ENCODE measurements at places on chromosomes 1 and 21. TPM values are rescaled to one million over a fixed set of nuclear protein-coding genes. Genes with fewer than 3 reads are reported as not detected.

DNA sequence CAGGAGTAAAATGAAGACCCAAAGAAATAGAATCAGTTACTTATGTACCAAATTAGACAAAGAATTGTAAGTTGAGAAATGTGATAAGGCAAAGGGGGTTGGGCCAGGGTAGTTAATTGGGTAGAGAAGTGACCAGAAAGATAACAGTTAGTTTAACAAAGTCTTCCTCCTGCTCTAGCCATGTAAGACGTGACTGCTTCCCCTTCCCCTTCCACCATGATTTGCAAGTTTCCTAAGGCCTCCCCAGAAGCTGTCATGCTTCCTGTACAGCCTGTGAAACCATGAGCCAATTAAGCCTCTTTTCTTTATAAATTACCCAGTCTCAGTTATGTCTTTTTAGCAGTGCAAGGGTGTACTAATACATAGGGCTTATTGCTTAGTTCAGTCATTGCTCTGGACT, 142.0 kb upstream of the PDE4B start:
- no peaks in the 10 kb centered on the region for H3K4me1 ChIP-seq
- no peak overlapping the region for H3K27ac ChIP-seq
- no peak for DNase-seq
- no peak overlapping the region for H3K4me3 ChIP-seq
- no peaks in the 10 kb centered on the region for H3K36me3 ChIP-seq

LRRC71 gene
- not detected for total RNA-seq

DNA sequence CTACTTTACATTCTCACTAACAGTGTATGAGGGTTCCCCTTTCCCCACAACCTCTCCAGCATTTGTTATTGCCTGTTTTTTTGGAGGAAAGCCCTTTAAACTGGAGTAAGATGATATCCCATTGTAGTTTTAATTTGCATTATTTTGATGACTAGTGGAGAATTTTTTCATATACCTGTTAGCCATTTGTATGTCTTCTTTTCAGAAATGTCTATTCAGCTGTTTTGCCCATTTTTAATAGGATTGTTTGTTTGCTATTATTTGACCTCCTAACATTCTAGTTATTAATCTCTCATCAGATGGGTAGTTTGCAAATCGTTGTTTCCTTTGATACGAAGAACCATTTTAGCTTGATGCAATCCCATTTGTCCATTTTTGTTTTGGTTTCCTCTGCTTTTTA, 165.0 kb downstream of the GLUL start:
- peaks cover 13% of the 10 kb centered on the region for H3K4me1 ChIP-seq
- H3K4me3 ChIP-seq: no peak overlapping the region
- no peaks in the 10 kb centered on the region for H3K27me3 ChIP-seq
- DNase-seq: no peak
- H3K27ac ChIP-seq: no peak overlapping the region

DNA sequence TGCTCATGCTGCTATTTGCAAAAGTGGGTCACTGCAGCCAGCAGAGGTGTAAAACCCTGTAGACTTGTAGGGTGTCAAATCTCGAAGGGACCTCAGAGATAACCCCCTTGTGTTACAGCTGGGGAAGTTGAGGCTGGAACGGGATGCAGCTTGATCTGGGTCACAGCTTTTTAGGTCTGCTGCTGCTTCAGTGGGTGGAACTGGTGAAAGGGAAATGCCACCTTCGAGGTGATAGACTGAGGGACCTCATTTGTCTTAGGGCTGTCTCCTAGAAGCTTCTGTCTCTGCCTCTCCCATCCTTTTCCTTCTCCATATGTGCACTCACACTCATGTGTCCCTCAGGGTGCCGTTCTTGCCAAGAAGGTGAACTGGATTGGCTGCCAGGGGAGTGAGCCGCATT, 35.4 kb downstream of the QSOX1 start:
- no peaks in the 10 kb centered on the region for H3K27me3 ChIP-seq
- no peaks in the 10 kb centered on the region for H3K4me1 ChIP-seq
- no peak overlapping the region for H3K27ac ChIP-seq
- H3K4me3 ChIP-seq: no peak overlapping the region
- peaks cover 2% of the 10 kb centered on the region for H3K36me3 ChIP-seq
- DNase-seq: no peak

DNA sequence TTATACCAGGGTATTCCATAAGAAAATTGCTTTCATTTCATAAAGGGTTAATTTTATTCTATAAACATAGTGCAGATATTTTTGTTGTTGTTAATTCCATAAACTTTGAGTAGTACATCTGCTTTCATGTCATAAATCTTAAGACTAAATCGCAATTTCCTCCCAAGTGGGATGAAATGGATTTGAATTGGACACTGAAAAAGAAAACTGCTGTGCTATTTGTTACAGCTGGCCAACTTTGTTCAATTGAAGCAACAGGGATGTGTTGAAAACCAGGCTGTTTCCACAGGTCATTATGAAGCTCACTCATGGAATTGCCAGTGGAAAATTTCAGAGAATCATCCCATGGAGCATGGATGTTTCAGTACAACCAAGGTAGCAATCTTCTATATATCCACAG, 252.5 kb upstream of the RGS18 start:
- no peaks in the 10 kb centered on the region for H3K4me1 ChIP-seq
- H3K27me3 ChIP-seq: no peaks in the 10 kb centered on the region
- H3K4me3 ChIP-seq: no peak overlapping the region
- no peaks in the 10 kb centered on the region for H3K36me3 ChIP-seq
- DNase-seq: no peak
- H3K27ac ChIP-seq: no peak overlapping the region

DPT gene
- 21.8 TPM for total RNA-seq

DNA sequence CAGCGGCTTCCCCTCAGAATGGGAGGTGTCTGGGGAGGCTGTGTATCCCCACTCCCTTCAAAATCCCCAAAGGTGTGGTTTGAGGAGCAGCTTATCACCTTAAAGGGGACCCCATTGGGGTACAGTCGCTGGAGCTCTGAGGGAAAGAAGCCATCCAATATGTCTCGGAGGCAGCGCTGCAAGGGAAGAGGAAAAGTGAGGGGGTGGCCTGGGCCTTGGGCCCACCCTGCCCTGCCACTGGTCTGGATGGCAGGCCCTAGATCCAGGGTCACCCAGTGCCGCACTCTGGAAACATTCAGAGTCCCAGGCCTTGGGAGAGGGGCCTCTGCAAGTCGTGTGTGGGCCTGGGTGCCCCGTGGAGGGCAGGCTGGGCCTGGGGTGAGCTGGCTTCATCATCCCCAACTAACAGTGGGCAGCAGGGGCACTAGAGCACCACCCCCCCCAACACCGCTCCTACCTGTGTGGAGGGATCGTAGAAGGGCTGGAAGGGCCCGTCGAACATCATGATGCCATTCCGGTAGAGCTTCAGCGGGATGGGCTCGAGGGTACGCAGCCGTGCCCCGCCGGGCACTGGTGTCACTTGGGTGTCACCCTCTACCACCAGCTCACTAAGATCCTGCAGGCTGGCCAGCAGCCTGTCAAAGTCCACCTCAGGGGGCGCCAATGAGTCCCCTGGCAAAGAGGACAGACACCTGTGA, 5.6 kb downstream of the SH3BGRL3 start:
- H3K4me3 ChIP-seq: no peak overlapping the region
- no peak for DNase-seq
- peak overlapping the region; percentile 92 for H3K27ac ChIP-seq
- H3K4me1 ChIP-seq: peaks cover 40% of the 10 kb centered on the region
- no peaks in the 10 kb centered on the region for H3K27me3 ChIP-seq

GRCh38 chr21:31862078-31862477, 10.7 kb upstream of the HUNK start:
- H3K27ac ChIP-seq: no peak overlapping the region
- H3K4me3 ChIP-seq: no peak overlapping the region
- no peak for DNase-seq

GRCh38 chr1:94411237-94411636, 7.0 kb upstream of the ABCD3 start:
- no peak overlapping the region for H3K27ac ChIP-seq
- no peaks in the 10 kb centered on the region for H3K4me1 ChIP-seq
- H3K4me3 ChIP-seq: no peak overlapping the region
- no peaks in the 10 kb centered on the region for H3K27me3 ChIP-seq
- no peaks in the 10 kb centered on the region for H3K36me3 ChIP-seq
- DNase-seq: no peak

GRCh38 chr1:23168079-23168444, 594 bp downstream of the LUZP1 start:
- peaks cover 8% of the 10 kb centered on the region for H3K4me1 ChIP-seq
- no peak for DNase-seq
- H3K36me3 ChIP-seq: no peaks in the 10 kb centered on the region
- H3K27me3 ChIP-seq: no peaks in the 10 kb centered on the region
- H3K4me3 ChIP-seq: peak overlapping the region; percentile 93

- H3K36me3 ChIP-seq: no peaks in the 10 kb centered on the region
- H3K4me3 ChIP-seq: no peak overlapping the region
- no peak for DNase-seq
- no peaks in the 10 kb centered on the region for H3K4me1 ChIP-seq
Measured at GRCh38 chr1:191240925-191241324, 763.3 kb upstream of the BRINP3 start.

GRCh38 chr1:209769171-209769904, 13.5 kb downstream of the TRAF3IP3 start:
- peak overlapping the region; percentile 63 for H3K27ac ChIP-seq
- H3K36me3 ChIP-seq: no peaks in the 10 kb centered on the region
- no peak overlapping the region for H3K4me3 ChIP-seq

ADGRB2 gene
- total RNA-seq: 1.1 TPM

DNA sequence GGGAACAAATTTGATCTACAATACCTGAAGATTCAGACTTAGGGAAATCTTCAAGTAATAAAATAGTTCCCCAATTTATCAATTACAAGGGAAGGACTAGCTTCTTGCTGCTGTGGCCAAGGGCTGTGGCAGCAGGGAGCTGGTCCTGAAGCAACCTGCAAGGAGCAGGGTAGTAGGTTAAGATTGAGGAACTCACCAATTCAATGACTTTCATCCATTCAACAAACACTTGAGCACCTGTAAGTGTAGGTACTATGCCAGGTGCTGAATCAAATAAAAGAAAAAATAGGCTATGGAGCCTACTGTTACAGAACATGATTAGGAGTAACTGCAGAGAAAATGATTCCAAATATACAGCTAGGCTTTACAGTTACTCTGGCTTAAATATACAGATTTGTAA, 64.2 kb upstream of the RBM34 start:
- no peak overlapping the region for H3K27ac ChIP-seq
- no peaks in the 10 kb centered on the region for H3K4me1 ChIP-seq
- no peak overlapping the region for H3K4me3 ChIP-seq
- no peak for DNase-seq
- peaks cover 40% of the 10 kb centered on the region for H3K36me3 ChIP-seq
- H3K27me3 ChIP-seq: no peaks in the 10 kb centered on the region

CHIA gene
- total RNA-seq: not detected

GRCh38 chr1:187168297-187168696, 339.5 kb downstream of the PLA2G4A start:
- no peak overlapping the region for H3K4me3 ChIP-seq
- H3K4me1 ChIP-seq: no peaks in the 10 kb centered on the region
- no peaks in the 10 kb centered on the region for H3K27me3 ChIP-seq

RAD54L gene
- 1.1 TPM for total RNA-seq

DNA sequence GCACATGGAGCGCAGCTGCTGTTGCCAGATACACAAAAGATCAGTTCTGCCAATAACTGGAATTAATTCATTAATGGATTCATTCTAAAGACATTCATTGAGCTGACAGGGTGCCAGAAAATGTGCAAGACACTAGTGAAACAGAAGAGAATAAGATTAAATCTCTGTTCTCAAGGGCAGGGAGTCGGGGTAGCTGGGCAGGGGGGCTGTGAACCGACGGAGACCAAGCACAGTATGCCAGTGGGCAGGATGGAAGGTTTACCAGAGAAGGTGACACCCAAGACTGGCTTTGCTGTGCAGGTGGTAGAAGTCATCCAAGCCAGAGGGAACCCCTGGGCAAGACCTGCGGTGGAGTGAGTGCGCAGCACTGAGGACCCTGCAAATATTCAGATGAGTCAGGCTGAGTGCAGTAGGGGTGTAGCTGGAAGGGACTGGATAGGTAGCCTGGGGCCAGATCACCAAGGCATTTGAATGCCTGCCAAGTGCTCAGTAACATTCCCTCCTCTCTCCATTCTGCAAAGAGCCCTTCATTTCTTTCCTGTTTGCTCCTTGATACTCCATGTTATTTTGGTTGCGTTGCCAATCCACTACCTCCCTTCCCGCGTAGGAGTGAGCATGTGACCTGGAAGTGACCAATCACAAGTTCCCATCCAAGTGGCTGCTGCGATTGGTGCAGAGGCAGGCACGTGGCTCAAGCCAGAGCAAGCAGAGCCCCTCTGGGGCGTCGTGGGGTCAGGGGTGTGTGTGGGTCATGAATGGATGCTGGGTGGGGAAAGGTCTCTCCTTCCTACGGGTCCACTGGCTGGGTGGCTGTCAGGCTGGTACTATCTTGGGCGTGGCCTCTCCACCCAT, 413.1 kb downstream of the PTPRU start:
- no peaks in the 10 kb centered on the region for H3K27me3 ChIP-seq
- no peaks in the 10 kb centered on the region for H3K4me1 ChIP-seq
- DNase-seq: no peak
- no peak overlapping the region for H3K27ac ChIP-seq
- no peak overlapping the region for H3K4me3 ChIP-seq

DNA sequence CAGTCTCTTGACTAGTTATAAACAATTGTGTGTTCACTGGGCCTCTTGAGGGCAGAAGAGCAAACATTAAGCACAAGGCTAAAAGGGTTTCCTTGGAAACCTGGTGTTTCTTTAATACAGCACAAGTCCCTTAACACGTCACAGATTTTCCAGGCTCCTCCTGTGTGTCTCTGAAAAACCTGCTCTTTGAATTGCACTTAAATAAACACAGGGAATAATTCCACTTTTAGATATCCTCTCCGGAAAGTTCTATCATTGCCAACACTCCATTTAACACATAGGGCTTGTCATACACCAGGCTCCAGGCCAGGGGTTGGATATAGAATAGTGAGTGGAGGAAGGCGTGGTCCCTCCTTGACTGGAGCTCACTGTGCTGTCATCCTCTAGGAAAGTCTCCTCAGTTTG, 442.6 kb downstream of the DSCAM start:
- no peaks in the 10 kb centered on the region for H3K36me3 ChIP-seq
- H3K4me1 ChIP-seq: no peaks in the 10 kb centered on the region
- no peaks in the 10 kb centered on the region for H3K27me3 ChIP-seq

DNA sequence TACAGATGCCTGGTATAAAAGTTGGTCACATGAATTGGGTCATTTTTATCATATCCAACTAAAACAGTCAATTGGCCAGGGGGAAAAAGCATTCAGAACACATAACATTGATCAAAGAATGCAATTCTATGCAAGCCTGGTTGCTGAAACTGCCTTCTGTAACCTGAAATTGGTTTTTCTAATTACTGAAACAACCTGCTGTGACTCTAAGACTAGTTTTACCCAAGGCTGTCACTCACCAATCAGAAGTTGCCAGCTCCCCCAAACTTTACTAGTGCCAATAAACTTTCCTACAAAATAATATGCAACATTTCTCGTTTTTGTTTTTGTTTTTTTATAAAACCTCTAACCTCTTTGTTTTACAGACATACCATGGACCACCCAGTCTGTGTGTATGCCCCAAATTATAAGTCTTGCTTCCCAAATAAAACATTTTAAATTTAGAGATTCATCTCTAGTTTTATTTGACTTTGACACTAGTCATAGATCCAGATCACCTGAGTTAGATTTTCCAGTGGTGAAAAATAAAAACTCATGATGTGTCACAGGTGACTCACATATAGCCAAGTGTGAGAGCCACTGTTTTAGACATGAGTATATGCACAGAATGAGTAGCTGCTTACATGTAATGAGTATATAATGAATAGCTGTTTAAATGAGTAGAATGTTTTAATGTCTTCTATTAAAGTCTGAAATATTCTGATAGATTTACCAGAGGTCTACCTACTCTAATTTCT, 64.2 kb upstream of the CR2 start:
- H3K36me3 ChIP-seq: no peaks in the 10 kb centered on the region
- H3K4me3 ChIP-seq: no peak overlapping the region
- no peak overlapping the region for H3K27ac ChIP-seq
- H3K4me1 ChIP-seq: no peaks in the 10 kb centered on the region
- no peaks in the 10 kb centered on the region for H3K27me3 ChIP-seq

H3-3A gene
- total RNA-seq: 190 TPM
